ENCODE measurements at places on chromosomes 5 and 9.

GRCh38 chr5:16411235-16411634, 54.4 kb downstream of the ZNF622 start:
- peak; percentile 14 for DNase-seq

DNA sequence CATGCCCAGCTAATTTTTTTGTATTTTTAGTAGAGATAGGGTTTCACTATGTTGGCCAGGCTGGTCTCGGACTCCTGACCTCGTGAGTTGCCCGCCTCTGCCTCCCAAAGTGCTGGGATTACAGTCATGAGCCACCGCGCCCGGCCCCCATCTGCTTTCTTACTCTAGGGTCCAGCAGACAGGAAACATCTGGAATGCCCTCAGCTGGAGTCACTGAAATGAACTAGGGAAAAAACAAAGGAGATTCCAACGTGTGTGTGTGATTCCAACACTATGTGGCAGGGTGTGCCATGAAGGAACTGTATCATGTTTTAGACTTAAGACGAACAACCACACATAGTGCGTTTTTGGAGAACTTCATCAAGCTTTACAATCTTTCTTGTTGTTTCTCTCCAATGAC, 540.1 kb upstream of the DAP start:
- DNase-seq: no peak

GRCh38 chr9:84322828-84323227, 17.7 kb downstream of the SLC28A3 start:
- DNase-seq: no peak

GRCh38 chr5:170571281-170571731, 67.5 kb downstream of the KCNIP1 start:
- DNase-seq: peak; percentile 26

GRCh38 chr5:180127682-180128670, 56.4 kb upstream of the RNF130 start:
- no peak for DNase-seq

GRCh38 chr9:74379718-74380117, 117.4 kb upstream of the RORB start:
- no peak for DNase-seq

- DNase-seq: no peak
Observed at GRCh38 chr5:95871146-95871806, 48.8 kb upstream of the GLRX start.

GRCh38 chr5:113250341-113250953, 184.3 kb downstream of the TSSK1B start:
- peak; percentile 31 for DNase-seq

DNA sequence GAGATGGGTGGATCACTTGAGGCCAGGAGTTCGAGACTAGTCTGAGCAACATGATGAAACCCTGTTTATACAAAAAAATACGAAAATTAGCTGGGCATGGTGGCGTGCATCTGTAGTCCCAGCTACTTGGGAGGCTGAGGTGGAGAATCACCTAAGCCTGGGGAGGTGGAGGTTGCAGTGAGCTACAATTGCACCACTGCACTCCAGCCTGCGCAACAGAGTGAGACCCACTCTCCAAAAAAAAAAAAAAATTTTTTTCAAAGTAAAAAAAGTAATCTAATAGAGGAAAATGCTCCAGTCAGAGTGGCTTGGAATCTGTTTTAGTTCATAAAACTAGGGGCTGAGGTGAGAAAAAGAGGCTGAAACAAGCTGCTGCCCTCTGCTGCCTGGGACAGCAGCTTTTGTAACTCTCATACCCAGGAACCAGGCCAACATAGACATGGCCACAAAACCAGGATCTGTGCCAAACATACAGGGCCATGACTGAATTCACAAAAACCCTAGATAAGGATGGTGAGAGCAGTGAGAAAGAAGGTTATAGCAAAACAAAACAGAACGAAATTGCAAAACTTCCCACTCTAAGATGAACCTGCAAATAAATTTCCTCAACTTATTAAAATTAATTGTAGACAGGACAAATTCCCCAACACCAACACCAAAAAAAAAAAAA, 13.1 kb upstream of the DCAF12 start:
- peak; percentile 66 for DNase-seq

DNA sequence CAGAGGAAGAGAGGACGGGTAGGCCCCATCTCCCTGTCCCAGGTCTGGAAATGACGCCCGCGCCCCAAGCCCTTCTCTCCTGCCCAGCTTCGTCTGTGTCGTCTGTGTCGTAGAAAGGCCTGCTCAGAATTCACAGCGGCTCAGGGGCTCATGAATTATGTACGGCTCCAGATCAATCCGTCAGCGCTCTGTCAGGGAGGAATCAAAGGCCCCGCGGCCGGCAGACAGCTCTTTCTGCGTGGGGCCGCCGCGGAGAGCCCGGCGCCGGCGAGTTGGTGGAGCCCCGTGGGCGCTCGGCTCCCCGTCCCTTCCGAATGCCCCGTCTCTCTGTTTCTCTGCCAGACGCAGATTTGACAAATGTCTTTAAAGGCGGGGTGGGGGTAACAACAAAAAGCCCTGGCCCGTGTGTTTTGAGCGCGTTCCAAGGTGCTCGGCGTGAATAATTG, 83.8 kb upstream of the RAPGEF1 start:
- DNase-seq: no peak

DNA sequence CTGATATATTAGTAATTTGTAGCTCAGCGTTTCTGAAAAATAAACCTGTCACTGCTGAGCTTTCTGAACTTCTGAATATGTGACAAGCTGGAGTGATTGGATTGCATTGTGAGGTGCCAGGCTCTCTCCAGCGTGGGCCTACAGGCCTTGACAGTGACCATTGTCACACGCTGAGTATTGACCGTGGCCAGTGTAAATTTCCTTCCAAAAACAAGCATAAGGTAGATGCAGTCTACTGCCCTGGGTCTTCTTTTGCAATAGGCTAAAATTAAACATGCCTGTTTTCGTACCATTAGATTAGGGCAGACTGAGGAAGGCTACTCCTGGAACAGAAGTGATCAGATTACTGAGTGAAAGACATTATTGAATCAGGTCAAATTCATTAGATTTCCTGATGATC, 60.2 kb downstream of the SPEF2 start:
- DNase-seq: no peak

GRCh38 chr5:55437452-55437851, 97.3 kb downstream of the PLPP1 start:
- DNase-seq: no peak

GRCh38 chr9:71663931-71664459, 104.3 kb downstream of the CEMIP2 start:
- peak; percentile 49 for DNase-seq

DNA sequence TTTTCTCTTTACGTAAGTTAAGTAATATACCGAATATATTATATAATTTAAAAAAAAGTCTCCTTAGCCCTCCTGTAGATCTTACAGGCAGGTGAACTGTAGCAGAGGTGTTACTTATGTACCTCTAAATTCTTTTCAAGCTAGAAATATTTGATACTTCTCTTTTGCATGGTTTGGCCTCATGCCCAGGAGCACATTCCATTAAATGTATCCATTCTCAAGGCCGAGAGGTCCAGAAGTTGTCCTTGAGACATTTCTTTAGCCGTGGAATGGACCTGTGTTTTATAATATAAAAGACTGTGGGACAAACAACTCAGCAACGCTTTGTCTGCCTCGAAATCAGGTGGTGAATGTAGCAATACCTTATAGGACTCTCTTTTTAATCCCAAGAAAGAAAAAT, 184.5 kb downstream of the TRIO start:
- DNase-seq: no peak

- DNase-seq: peak; percentile 29
Observed at GRCh38 chr5:179142434-179143198, 82.4 kb downstream of the ZNF354C start.

- DNase-seq: no peak
Observed at GRCh38 chr5:129425031-129425430, 35.1 kb upstream of the ADAMTS19 start.

- DNase-seq: no peak
Observed at GRCh38 chr9:83570359-83570758, 32.2 kb upstream of the FRMD3 start.

DNA sequence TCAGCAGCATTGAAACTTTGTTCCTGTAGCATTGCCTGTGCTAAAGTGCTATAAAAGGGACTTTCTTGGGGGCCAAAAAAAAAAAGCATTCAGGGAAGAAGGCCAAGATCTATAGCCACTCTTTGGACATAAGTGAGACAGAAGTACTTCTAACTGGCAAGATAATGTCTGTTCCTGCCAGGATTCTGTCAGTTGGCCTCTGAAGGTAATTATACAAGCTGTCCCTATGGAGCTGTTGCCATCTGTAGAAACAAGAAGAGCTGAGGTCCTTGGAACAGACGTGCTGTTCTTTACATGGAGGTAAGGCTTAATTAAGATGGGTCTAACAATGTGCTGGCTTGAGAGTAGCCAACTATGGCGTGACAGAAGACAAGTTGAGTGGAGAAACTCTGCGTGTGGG, 9.7 kb downstream of the KIF20A start:
- DNase-seq: no peak

- DNase-seq: no peak
Observed at GRCh38 chr5:93018461-93018860, 562.6 kb downstream of the NR2F1-AS1 start.

GRCh38 chr5:13331585-13331984, 612.9 kb downstream of the DNAH5 start:
- DNase-seq: no peak

DNA sequence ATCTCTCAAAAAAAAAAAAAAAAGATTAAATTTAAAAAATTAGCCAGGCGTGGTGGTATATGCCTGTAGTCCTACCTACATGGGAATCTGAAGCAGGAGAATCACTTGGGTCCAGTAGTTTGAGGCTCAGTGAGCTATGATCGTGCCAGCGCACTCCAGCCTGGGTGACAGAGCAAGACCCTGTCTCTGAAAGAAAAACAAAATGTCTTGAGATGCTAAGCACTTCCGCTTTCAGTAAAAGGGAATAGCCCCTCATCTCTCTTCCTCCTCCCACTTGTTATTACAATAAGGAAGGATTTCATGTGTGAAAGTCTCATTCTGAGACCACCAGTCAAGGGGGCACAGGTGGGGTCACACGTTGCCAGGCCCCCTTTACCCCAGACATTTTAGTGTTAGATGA, 79.4 kb downstream of the GOLPH3 start:
- no peak for DNase-seq
